ENCODE measurements at places on chromosomes 16 and 17. TPM values are rescaled to one million over a fixed set of nuclear protein-coding genes. Genes with fewer than 3 reads are reported as not detected.

Gene FBXL16
- total RNA-seq: 5.9 TPM

Gene ABCA5
- 10.0 TPM for total RNA-seq

Gene ASB16
- total RNA-seq: not detected

Gene C16orf54
- total RNA-seq: not detected

Gene HSPB9
- not detected for total RNA-seq

Gene SPECC1
- total RNA-seq: 123 TPM

Measured in Caco-2 (cell line).